ENCODE measurements at places on chromosomes 12 and 14.

DNA sequence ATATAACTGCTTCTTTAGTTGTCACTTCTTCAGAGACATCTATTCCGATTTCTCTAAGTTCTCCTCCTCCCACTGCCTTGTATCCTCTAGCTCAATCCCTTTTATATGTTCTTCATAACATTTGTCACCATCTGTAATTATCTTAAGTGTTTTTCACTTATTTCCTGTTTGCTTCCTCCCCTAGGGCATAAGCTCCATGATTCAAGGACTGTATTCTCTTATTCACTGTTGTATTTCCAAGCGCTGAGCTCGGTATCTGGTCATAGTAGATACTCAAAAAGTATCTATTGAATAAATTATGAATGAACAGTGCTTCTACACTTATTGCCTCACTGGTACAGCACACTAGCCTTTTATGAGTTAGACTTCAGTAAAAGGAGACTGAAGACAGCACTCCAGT, 109.0 kb upstream of the TMPO start:
- no peak for DNase-seq

DNA sequence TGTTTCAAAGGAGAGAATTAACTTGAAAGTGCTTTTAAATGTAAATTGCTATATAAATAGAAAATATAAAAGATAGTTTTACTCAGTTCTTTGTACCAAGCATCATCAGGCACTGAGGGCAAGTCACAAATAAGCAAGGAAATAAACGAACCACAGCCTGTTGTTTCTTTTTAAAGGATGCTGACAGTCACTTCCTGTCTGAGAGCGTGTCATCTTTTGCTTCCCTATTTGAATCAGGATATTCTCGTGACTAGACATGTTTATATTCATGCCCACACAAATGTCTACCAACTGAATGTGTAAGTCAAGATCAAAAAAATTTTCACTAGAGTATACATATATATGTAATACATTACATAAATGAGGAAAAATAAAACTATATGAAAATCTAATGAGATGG, 31.4 kb upstream of the SLC2A13 start:
- DNase-seq: no peak

DNA sequence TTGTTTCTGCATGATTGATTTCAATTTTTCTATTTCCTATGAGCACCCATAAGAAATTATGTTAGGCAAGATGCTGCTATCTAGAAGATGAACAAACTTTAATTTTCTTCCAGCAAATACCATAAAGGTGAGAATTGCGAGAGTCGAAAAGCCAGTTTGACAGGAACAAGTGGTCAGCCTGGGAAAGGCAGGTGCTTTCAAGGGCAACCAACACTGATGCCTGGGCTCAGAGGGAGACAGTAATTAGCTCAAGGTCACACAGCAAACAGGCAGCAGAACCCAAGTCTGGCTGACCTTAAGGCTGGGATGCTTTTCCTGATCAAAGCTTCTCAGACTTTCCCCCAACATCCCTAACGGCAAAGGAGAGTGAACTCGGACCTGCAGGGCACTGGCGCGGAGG, 6.8 kb upstream of the OTUB2 start:
- DNase-seq: no peak

- no peak for DNase-seq
Measured at GRCh38 chr12:14157088-14157747, 175.8 kb upstream of the GRIN2B start.

DNA sequence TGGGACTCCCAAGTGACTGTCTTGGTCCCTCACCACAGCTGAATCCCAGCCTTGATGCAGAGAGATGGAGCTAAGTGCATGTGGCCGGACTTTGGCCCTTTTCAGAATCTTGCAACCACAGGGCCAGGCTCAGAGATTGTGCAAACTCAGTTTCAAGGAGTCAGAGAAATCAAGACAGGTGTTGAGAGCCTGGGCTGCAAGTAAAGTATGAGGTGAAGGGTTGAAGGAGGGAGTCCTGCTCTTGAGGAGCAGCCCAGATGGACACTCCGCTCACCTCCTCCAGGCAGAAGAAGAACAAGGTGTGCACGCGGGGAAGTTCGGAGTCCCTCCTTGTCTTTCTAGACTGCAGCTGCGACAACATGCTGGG, 6.3 kb upstream of the BMP4 start:
- no peak for DNase-seq

GRCh38 chr14:64758025-64758521, 53.8 kb downstream of the PLEKHG3 start:
- no peak for DNase-seq

DNA sequence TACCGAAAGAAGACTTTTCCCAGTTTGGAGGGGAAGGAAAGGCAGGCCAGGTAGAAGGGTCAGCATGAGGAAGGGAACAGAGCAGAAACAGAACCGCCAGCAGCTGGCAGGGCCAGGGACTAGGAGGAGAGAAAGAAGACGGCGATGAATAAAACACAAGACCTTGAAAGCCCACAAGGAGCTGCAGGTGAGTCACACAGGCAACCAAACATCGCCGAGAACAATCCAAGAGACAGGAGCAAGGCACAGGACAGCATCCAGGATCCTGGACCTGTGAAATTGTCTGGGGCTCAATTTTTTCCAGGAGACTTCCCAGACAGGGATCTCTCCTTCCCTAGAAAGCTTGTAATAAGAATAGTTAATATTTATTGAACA, 47.3 kb downstream of the NUAK1 start:
- DNase-seq: no peak

DNA sequence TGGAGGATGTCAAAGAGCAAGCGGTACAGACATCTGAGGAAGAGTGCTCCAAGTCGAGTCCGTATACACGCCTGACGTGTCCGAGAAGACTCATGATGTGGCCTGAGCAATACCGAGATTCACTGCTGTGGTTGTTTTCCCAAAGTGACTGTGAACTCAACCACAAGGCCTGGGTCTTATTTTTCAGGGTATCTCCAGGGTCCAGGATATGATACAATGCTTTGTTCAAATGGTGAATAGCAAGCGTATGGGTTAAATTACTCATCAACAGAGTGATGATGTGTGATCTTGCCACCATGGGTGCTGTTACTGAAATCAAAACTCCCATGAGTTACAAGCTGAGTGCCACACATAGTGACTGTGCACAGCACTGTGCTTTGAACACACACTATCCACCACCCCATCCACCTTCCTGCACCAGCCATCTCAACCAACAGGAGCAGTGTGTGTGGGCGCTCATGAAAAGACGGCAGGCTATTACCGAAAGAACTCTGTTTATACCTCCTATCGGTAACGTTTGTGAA, 109.6 kb downstream of the BCAT1 start:
- no peak for DNase-seq

DNA sequence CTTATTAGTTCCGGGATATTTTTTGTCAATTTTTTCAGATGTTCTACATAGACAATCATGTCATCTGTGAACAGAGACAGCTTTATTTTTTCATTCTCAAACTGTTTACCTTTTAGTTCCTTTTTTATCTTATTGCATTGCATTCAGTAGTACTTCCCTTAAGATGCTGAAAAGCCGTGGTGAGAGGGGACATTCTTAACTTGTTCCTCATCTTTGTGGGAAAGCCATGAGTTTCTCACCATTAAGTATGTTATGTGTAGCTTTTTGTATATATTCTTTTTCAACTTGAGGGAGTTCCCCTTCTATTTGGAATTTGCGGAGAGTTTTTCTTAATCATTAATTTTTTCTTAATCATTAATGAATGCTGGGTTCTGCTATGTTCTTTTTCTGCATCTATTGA, 1727.1 kb upstream of the SEL1L start:
- no peak for DNase-seq

GRCh38 chr12:92927436-92928281, 1.4 kb downstream of the EEA1 start:
- DNase-seq: no peak

DNA sequence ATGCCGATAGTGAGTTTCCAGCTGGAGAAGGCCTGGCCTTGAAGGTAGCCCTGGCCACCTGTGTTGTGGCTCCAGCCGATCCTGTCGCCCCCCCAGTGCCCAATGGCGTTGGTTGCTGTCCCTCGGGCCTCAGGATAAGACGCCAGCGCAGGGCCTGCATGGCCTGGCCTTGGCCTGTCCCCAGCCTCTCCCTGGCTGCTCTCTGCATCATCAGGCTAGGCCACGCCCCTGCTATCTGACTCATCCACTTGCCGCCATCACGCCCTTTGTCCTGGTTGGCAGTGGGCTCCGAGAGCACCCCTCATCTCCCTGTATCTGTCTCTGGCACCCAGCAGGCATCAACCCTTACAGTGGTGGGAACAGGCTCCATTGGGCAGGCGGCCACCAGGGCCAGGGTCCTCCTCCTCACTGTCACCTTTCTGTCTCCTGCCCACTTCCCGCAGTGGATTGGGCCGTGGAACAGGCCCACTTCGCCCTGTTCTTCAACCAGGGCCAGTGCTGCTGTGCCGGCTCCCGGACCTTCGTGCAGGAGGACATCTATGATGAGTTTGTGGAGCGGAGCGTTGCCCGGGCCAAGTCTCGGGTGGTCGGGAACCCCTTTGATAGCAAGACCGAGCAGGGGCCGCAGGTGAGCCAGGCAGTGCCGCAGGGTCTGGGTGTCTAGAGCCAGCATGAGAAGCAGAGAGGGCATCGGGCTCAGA, 25.6 kb downstream of the ALDH2 start:
- no peak for DNase-seq

- no peak for DNase-seq
Measured at GRCh38 chr14:105839425-105840265, 313.3 kb downstream of the TMEM121 start.

GRCh38 chr14:69001375-69001774, 22.3 kb upstream of the ACTN1 start:
- no peak for DNase-seq

DNA sequence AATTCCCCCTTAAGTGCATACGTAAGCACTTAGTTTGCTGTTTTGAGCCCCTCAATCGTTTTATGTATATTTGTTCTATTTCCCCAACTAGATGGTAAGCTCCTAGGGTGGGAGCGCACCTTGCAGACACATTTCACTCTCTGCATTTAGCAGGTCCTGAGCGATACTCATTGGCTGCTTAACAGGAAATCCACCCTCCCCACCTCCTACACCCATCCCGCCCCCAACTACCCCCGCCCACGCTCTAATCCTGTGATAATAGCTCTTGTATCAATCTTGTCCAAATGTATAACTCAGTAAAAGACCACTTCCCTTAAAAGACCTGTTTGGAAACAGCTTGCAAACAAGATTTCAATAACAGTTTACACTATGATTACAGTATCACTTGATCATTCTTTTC, 8.1 kb downstream of the LPAR5 start:
- no peak for DNase-seq

GRCh38 chr14:70754991-70755390, 54.3 kb downstream of the MAP3K9 start:
- no peak for DNase-seq

DNA sequence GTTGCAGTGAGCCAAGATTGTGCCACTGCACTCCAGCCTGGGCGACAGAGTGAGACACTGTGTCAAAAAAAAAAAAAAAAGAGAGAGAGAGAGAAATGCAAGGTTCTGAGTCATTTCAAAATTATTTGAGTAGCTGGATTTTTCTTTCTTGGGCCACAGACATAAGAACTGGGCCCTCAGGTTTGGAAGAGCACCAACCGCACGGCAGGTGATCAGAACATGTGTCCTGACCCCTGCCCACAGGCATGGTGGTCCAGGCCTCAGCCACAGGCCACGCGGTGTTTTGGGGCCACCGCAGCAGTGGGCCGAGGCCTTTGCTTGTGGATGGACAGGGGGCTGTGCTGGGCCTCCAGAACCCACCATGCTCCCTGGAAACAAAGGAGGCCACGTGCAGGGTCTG, 126.7 kb downstream of the CALM1 start:
- no peak for DNase-seq

- DNase-seq: no peak
Measured at GRCh38 chr12:82687021-82688011, 610 bp downstream of the TMTC2 start.

DNA sequence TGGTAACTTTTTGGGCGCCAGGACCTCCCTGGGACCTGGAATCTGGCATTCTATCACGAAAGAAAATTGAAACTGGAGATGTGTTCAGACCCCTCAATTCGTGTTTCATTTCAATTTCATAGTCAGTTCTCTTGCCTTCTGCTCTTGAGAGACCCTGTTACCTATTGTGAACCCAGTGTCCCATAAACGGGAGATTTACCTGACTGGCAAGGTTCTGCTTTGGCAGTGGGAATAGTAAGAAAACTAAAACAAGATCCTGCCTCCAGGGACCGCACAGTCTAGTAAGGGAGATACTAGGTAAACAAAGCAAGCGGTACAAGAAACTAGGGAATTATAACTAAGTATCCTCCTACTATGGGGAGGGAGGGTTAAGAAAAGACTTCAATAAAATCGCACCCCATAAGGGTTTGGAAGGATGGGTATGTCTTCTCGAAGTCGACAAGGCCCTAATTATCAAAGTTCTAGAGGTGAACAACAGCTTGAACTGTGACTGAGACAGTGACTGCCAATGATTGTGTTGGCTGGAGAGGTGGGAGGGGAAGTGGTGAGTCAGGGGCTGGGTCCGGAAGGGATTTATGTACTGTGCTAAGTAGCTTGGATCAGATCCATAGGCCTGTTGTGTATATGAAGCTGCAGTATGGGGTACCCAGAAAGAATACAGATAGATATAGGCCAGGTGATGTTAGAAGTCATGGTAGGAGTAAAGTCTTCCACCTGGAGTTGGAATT, 754 bp downstream of the ACSS3 start:
- DNase-seq: no peak

DNA sequence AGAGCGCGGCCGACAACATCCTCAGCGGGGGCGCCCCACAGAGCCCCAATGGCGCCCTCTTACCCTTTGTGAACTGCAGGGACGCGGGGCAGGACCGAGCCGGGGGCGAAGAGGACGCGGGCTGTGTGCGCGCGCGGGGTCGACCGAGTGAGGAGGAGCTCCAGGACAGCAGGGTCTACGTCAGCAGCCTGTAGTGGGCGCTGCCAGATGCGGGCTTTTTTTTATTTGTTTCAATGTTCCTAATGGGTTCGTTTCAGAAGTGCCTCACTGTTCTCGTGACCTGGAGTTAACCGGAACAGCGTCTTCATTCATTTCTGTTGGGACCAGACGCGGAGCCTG, 103.8 kb upstream of the FKBP4 start:
- DNase-seq: no peak

DNA sequence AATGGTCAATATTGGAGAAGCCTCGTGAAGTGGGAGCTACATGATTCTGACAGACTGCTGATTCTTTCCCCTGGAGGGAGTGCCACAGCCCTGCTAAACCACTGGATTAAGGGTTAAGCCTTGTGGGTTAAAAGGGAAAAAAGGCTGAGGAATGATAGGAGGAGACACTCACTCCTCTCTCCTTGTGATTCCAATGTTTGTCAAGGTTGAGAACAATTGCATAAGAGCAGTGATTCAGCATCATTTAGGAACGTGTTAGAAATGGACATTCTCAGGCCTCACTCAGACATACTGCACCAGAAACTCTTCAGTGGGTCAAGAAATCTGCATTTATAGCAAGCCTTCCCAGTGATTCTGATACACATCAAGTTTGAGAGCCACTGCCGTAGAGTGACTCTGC, 87.8 kb upstream of the GZMB start:
- no peak for DNase-seq

DNA sequence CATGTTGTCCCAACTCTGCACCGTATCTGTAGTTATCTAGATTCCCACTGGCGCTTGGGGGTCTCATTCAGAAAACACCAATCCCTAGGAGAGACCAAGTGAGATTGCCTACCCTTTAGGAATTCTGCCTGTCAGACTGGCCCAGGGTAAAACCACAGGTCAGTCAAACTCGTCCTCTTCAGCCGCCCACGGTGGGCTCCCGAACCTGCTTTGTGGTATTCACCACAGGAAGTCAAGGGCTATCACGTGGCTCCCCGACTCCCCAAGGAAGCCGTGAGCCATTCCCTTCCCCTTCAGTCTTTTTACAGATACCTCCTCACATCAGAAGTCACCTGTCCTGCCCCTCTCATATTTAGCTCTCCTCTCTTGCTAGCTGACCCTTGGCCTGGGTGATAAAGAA, 159.9 kb downstream of the EGLN3 start:
- no peak for DNase-seq

All from smooth muscle cell of the brain vasculature (primary cell).